ENCODE measurements at places on chromosomes 4 and X.

DNA sequence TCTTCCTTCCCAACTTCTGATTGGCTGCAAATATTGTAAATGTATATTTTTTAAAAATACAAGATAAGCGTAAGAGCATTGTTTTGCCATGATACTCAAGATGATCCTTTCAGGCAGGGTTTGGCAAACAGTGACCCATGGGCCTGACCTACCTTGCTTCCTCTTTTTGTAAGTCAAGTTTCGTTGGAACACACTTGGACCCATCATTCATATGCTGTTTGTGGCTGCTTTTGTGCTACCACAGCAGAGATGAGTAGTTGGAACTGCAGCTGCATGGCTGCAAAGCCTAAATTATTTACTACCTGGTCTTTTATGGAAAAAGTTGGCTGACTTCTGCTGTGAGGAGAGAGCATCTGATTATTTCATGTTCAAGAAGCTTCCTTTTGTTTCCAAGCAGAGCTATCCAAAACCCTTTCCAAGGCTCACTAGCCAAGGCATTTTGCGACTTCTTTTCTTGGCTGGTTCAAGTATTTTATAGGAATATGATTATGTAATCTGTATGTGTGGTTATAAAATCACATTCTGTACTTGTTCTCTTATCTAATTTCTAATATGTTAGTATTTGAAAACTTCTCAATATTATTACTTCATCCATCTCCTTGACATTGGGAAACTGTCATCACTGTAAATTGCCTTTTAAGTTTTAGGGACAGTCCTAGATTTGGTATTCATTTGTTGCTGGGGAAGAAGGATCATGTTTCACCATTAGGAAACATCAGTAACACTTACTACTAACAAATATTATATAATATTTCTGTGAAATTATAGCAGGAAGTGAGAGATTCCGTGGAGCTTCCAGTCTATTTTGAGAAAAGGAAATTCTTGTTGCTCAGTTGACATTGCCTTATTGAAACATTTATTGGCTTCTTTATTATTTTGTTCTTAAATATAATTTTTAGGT is 109.2 kb downstream of the ARHGAP10 start:
- DNase-seq: no peak

- no peak for DNase-seq
Measured at GRCh38 chrX:147602176-147602696, 309.5 kb upstream of the FMR1 start.

GRCh38 chr4:6277935-6278800 is 8.5 kb downstream of the WFS1 start:
- DNase-seq: no peak

DNA sequence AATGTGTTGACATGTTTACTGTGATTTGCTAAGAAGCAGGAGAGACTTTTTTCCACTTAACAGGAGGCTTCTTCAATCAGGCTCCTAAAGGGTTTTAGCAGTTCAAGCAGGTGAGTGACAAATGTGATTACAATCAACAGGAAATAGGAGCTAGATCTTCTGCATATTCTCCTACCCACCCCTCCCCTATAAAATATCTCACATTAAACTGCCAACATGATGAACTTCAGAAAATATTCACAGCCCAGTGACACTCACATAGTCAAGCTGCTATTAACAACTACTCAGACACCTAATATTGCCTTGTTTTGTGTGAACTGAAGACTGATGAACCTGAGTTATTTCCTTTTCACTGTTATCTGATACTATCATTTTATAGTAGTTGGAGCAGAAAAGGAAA is 55.9 kb upstream of the ANTXR2 start:
- DNase-seq: no peak

- DNase-seq: no peak
Measured at GRCh38 chr4:188145601-188146000, 6.4 kb downstream of the TRIML1 start.

GRCh38 chr4:6228158-6229067 is 28.1 kb upstream of the JAKMIP1 start:
- DNase-seq: no peak

DNA sequence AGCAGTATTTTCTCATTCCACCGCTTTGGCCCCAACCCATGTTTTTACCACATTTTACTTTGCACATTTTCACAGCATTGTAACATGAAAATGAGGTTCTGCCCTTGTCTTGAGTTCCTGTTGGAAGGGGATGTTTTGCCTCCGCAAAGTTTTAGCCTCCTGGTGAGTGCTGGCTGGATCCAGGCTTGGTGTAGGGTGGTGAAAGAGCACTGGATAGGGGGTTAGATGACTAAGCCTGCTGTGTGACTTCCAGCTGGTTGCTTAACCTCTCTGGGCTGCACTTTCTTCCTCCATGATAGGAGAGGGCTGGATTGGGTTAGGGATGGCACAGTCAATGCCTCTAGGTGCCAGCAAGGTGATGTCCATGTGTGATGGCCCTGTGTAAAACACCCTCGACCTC is 28.9 kb downstream of the CYTL1 start:
- no peak for DNase-seq

- no peak for DNase-seq
Measured at GRCh38 chrX:109635146-109635545, 10.2 kb upstream of the KCNE5 start.

GRCh38 chrX:66000178-66000577 is 39.7 kb downstream of the VSIG4 start:
- DNase-seq: no peak

GRCh38 chr4:105662935-105663675 is 45.4 kb downstream of the INTS12 start:
- no peak for DNase-seq

- no peak for DNase-seq
Measured at GRCh38 chr4:153564630-153565525, 98.7 kb downstream of the TMEM131L start.

DNA sequence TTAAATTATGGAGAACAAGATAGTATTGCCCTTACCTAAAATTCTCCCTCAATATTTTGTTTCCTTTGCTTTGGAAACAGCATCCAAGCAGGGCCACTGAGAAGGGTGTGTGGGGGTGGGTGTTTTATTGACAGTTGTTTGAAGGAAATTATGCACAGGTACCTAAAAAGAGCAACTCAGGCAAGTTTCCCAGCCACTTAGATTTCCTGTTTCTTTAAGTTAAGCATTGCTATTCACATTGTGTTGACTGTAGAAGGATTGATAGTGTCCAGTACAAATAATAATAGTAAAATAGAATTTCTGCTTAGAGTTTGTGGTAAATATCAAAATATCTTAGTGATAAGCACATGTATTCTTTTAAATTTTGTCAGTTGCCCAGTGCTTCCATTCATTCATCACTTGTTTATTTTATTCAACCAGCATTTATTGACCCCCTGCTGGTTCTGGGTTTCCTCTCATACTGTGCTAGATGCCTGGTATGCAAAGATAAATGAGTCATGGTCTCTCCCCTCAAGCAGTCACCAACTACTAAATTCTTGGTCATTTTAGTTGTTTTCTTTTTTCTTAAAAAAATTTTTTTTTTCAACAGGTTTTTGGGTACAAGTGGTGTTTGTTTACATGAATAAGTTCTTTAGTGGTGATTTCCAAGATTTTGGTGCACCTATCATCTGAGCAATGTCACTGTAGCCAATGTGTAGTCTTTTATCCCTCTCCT is 50.0 kb downstream of the GALNT7 start:
- DNase-seq: peak; percentile 52

GRCh38 chr4:38869511-38869910 is 1.9 kb downstream of the FAM114A1 start:
- no peak for DNase-seq

DNA sequence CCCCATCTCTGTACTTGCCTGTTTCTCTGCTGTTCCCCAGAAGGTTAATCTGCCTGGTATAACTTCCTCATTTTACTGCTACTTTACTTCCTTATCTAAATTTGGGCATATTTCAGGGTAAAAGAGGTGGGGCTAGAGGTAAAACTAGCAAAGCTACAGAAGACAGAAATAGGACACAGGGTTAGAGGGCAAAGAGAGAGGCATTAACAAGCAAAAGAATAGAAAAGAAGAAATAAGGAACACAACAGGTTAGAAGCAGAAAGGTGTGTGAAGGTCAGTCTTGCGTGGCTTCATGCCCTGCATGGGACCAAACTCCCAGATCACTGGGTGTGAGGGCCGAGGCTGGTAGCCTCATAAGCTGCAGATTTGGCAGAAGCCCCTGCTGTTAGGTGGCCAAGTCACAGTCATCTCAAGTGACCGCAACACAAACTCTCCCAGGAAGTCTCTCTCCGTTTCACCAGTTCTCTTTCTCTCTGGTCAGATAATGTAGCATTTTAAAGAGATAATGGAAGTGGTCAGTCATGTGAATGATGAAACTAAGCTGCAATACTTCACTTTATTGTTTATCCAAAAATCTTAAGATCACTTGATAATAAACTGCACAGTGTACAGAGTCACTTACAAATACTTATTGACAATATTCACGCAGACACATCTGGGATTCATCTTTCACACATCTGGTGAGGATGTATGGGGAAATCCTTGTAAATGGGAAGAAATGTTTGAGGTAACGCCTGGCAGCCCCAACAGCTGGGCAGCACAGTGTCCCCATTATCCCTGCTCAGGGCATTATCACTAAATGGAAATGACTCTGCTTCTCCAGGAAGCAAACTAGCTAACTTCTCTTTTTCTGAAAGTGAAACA is 16.4 kb downstream of the TMEM154 start:
- no peak for DNase-seq

- DNase-seq: no peak
Measured at GRCh38 chrX:1207496-1208025, 4.9 kb downstream of the CRLF2 start.

- DNase-seq: no peak
Measured at GRCh38 chr4:10001757-10002156, 19.5 kb downstream of the SLC2A9 start.

DNA sequence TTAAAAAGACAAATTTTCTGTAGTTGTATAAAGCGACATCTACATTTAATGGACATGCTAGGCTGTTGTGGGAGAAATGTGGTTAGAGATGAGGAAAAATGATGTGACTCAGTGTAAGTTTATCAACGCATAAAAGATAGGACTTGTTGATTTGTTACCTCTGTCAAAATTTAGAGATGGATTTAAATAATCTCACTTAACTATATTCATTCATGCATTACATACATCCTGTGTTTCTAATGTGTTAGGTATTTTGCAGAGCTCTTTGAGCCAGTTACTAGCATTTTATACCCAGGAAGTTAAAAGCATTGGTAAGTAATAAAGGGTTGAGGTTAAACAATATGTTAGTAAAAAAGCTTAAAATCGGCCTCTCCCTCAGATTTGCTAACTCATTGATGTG is 34.3 kb downstream of the METAP1 start:
- DNase-seq: no peak

DNA sequence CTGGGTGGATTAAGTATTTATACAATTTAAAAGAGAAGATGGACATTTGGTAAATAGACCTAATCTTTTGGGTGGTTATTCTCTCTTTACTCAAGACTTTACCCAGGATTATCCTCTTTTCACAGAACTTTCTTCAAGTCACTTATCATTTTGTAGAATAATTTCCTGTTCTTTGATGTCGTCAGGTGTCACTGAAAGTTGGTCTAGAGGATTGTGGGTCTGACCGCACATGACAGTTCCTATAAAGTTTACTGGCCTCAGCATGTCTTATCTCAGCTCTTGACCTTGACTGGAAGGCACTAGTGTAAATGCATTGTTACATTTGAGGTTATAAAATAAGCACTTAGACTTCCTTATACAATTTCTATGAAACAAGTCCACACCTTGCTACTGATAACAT is 139.9 kb upstream of the SLC4A4 start:
- DNase-seq: no peak

GRCh38 chrX:96576368-96576767 is 108.3 kb upstream of the DIAPH2 start:
- DNase-seq: no peak

GRCh38 chr4:59987289-59987688 is 1212.8 kb upstream of the ADGRL3 start:
- DNase-seq: no peak

GRCh38 chrX:121456315-121456714 is 408.9 kb downstream of the GLUD2 start:
- DNase-seq: no peak

DNA sequence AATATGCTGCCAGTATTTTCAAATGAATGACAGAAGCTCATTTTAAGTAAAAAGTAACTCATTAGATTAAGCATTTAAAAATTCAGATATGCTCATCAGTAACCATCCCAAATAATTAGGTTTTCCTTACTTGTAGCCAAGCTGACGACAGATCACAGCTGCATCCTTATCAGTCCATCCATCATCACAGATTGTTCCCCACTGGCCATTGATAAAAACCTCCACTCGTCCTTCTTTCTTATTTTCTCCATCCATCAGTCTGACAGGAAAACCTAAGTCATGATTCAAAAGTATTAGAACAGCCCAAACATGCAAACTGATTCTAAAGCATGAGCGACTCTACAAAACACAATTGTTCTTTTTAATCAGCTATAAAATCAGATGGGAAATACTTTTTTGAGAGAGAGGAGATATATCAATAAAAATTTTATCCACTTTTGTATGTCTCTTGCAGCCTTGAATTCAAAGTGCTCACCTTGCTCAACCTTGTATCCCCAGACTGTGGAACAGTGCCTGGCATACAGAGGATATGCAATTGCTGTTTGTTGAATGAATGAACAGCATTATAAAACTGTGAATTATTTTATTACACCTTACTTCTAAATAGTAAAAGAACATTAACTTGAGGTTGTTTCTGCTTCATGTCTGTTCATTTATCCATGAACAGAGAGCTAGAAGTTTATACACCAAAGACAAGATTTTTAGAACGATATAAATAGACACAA is 44.3 kb downstream of the PRSS12 start:
- DNase-seq: no peak

- DNase-seq: no peak
Measured at GRCh38 chr4:24130637-24131036, 240.8 kb upstream of the PPARGC1A start.

GRCh38 chr4:101711590-101712260 is 78.8 kb upstream of the BANK1 start:
- no peak for DNase-seq

DNA sequence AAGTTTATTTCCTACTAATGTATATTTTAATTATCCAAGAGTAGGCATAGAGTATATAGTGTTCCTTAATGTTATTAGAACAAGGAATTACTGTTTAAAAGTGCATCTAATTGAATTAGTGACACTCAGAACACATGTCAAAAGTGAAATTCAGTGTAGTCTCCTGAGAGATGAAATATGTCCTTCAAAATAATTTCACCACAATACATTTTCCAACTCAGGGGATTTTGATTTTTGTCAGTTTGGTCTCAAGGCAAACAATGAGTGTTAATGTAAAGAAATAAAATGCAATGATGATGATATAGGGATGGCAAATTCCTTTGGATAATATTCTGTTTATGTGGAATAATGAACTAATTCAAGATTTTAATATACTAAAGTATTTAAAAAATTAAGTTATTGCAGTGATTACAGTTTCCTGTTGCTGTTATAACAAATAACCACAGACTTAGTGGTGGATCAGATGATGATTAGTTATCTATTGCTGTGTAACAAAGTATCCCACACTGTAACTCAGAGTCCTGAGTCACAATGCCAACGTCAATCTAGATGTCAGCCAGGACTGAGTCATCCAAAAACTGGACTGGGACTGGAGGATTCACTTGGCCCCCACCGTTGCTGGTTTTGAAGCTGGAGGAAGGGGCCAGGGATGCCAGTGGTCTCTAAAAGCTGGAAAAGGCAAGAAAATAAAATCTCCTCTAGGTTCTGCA is 148.0 kb upstream of the SLC7A11 start:
- no peak for DNase-seq

- peak; percentile 53 for DNase-seq
Measured at GRCh38 chrX:150568320-150569154, at the start of gene MTM1. TSS of gene MTM1 (plus strand) at chrX:150568621. CDS start at chrX:150592615, 23,994 bp downstream.

GRCh38 chrX:13338996-13339515 is 19.2 kb upstream of the ATXN3L start:
- DNase-seq: no peak

GRCh38 chr4:159178979-159179969 is 76.4 kb downstream of the RAPGEF2 start:
- no peak for DNase-seq

- no peak for DNase-seq
Measured at GRCh38 chrX:46961574-46962283, 49.5 kb downstream of the JADE3 start.
